Mesothelial cell of epicardium (in vitro differentiated cells): ENCODE measurements at places on chromosomes 13 and 19. TPM values are rescaled to one million over a fixed set of nuclear protein-coding genes. Genes with fewer than 3 reads are reported as not detected.
A peak's percentile ranks its signal among the peaks of the same experiment; 100 is the strongest.

GRCh38 chr13:23844132-23844531, 45.1 kb downstream of the MIPEP start:
- H3K4me1 ChIP-seq, result peaks cover 20% of the 10 kb centered on the region
- no peaks in the 10 kb centered on the region for H3K27me3 ChIP-seq
- no peak for DNase-seq
- no peak overlapping the region for H3K4me3 ChIP-seq

GRCh38 chr19:39372941-39373340, 18.0 kb downstream of the PAF1 start:
- peak overlapping the region; percentile 70 for H3K27ac ChIP-seq
- peaks cover 37% of the 10 kb centered on the region for H3K36me3 ChIP-seq
- H3K4me1 ChIP-seq, result no peaks in the 10 kb centered on the region
- H3K4me3 ChIP-seq, result no peak overlapping the region
- no peak for DNase-seq

DNA sequence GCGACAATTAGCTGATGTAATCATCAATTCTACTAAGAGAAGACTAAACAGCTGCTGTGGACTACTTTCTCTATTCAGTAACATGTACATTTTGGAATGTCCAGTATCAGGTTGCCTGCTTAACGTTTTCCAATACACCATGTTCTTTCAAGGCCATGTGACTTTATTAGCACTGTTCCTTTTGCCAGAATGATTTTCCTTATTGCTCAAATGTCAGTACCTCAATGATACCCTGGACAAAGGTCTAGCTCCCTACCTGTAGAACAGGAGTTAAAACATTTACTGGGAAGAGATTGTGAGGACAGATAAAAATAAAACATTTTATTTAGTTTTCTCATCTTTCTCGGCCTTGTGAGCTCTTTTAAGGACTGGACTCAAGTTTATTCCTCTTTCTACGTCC, 3.8 kb upstream of the RBM26 start:
- H3K36me3 ChIP-seq, result no peaks in the 10 kb centered on the region
- no peak overlapping the region for H3K4me3 ChIP-seq
- DNase-seq, result no peak
- peaks cover 32% of the 10 kb centered on the region for H3K4me1 ChIP-seq

DNA sequence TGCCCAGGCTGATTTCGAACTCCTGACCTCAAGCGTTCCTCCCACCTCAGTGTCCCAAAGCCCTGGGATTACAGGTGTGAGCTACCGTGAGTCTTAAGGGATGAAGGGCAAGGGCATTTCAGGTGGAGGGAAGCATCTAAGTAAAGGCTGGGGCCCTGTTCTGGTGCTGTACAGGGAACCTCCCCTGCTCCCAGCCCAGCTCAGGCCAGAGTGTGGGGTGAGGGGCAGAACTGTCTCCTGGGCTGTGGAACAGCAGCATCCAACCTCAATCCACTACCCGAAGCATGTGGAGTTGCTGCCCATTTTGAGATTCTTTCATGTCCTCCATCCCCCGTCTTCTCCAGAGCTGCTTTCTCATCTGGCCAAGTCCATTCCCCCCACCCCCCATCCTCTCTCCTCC, 105.3 kb downstream of the SIPA1L3 start:
- no peaks in the 10 kb centered on the region for H3K4me1 ChIP-seq
- no peak for DNase-seq
- no peaks in the 10 kb centered on the region for H3K36me3 ChIP-seq
- H3K27me3 ChIP-seq, result no peaks in the 10 kb centered on the region

DNA sequence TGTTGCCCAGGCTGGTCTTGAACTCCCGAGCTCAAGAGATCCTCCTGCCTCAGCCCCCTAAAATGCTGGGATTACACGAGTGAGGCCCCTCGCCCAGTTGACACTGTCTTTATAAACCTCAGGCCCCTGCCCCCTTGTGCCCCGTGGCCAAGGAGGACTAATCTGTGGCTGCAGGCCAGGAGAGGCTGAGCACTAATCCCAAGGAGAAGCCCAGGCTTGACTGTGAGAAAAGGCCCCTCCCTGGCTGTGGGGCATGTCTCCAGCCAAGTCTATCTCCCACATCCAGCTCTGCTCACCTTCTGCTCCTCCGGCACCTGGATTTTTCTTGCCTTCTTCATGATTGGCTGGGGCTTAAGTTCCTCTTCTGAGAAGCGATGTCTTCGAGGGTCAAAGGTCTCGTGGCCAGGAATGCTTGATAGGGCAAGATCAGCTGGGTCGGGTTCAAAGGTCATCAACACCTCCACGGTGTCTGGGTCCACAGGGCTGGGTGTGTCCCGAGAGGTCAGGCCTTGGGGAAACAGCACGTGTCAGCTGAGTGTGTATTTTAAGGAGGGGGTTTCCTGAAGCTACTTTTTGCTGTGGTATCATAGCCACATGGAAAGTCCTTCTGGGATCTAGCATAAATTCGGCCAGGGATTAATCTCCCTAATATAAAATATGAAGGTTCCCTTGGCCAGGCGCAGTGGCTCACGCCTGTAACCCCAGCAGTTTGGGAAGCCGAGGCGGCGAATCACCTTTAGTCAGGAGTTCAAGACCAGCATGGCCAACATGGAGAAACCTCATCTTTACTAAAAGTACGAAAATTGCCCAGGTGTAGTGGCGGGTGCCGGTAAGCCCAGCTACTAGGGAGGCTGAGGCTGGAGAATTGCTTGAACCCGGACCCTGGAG, 3.8 kb downstream of the DBP start:
- no peak for DNase-seq
- peaks cover 4% of the 10 kb centered on the region for H3K36me3 ChIP-seq
- H3K4me1 ChIP-seq, result peaks cover 38% of the 10 kb centered on the region
- no peak overlapping the region for H3K4me3 ChIP-seq
- H3K27me3 ChIP-seq, result no peaks in the 10 kb centered on the region

GRCh38 chr19:43265664-43266025, 3.7 kb downstream of the PSG9 start:
- H3K36me3 ChIP-seq, result no peaks in the 10 kb centered on the region
- no peak overlapping the region for H3K4me3 ChIP-seq
- H3K27ac ChIP-seq, result no peak overlapping the region
- no peaks in the 10 kb centered on the region for H3K4me1 ChIP-seq
- no peak for DNase-seq

GRCh38 chr19:55197528-55197927, 11.8 kb downstream of the PTPRH start:
- H3K27ac ChIP-seq, result no peak overlapping the region
- H3K36me3 ChIP-seq, result peaks cover 12% of the 10 kb centered on the region
- no peak overlapping the region for H3K4me3 ChIP-seq
- peaks cover 18% of the 10 kb centered on the region for H3K27me3 ChIP-seq
- no peak for DNase-seq

DNA sequence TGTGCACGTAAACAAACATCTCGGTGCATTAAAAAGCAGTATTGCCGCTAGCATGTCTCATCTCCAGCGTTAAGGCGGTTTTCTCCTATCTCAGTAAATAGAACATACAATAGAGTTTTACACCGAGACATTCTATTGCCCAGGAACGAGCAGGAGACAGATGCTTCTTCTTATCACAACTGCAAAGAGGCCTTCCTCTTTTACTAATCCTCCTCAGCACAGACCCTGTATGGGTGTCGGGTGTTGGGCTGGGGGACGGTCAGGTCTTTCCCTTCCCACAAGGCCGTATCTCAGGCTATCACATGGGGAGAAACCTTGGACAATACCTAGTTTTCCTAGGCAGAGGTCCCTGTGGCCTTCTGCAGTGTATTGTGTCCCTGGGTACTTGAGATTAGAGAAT, 21.2 kb downstream of the ZNF233 start:
- H3K4me1 ChIP-seq, result peaks cover 9% of the 10 kb centered on the region
- H3K27ac ChIP-seq, result no peak overlapping the region
- peaks cover 54% of the 10 kb centered on the region for H3K36me3 ChIP-seq
- no peaks in the 10 kb centered on the region for H3K27me3 ChIP-seq
- DNase-seq, result no peak

DNA sequence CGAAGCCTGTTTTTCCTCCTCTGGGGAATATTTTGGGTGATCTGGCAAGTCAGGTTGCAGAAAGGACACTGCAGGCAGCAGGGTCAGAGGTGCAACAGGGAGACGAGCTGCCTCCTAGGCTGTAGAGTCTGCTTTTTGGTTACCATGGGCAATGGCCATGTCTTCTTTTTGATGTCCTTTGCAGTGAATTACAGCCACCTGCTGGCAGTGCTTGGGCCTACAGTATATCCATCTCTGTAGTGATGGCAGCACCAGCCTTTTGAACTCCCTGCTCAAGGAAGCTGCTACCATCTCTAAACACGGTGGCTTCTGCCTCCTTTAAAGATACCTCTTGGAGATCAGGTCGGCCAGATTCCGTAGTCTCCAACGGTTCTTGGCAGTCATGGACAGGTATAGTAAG, 73.9 kb downstream of the WTIP start:
- H3K27ac ChIP-seq, result no peak overlapping the region
- H3K4me1 ChIP-seq, result no peaks in the 10 kb centered on the region
- H3K4me3 ChIP-seq, result no peak overlapping the region
- peaks cover 10% of the 10 kb centered on the region for H3K27me3 ChIP-seq

DNA sequence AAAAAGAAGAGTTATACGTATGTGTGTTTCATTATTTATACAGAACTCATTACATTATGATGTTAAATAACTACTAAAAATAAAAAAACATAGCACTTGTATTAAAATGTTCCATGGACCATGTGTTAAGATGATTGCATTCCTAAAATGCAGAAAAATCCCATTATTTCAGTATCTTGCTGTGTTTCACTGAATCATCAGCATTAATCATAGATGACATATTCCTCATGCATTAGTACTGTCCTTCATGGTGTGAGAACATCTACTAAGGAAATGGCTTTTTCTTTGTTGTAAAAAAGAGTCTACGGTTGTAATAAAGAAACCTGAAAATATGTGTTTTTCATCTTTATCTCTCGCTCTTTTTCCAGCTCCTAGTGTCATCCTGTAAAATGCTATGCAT, 416.5 kb downstream of the FGF14 start:
- no peaks in the 10 kb centered on the region for H3K36me3 ChIP-seq
- H3K27ac ChIP-seq, result no peak overlapping the region
- no peak for DNase-seq
- no peak overlapping the region for H3K4me3 ChIP-seq
- H3K4me1 ChIP-seq, result no peaks in the 10 kb centered on the region

GRCh38 chr13:48653472-48653939, at the start of gene CYSLTR2:
TSS of gene CYSLTR2 (plus strand) at chr13:48653929. CDS start at chr13:48706818, 52,889 bp downstream.
- H3K27me3 ChIP-seq, result no peaks in the 10 kb centered on the region
- peak within 1 kb of the TSS; percentile 54 for H3K4me3 ChIP-seq
- no peaks in the 10 kb centered on the region for H3K36me3 ChIP-seq

DNA sequence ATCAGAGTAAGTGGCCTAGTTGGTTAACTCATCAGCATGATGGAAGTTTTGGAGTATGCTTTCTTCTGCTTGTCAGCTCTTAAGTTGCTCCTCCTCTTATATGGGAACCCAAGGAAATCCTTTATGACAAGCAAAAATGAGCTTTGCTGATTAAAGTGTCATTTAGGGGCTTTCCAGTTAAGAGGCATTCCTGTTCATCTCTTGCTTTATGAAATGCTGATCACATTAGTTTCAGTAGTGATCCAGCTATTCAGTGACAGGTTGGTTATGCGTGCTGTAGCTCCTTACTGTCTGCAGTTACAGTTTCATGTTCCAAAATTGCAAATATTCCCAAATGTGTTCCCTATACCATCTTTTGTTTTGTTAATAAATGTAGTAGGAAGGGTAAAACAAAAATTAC, 146.6 kb downstream of the CDK8 start:
- no peaks in the 10 kb centered on the region for H3K4me1 ChIP-seq
- H3K4me3 ChIP-seq, result no peak overlapping the region
- peaks cover 21% of the 10 kb centered on the region for H3K36me3 ChIP-seq
- no peak for DNase-seq
- no peak overlapping the region for H3K27ac ChIP-seq

GRCh38 chr13:20778311-20778710, 4.5 kb upstream of the EEF1AKMT1 start:
- no peaks in the 10 kb centered on the region for H3K27me3 ChIP-seq
- no peak overlapping the region for H3K27ac ChIP-seq
- peaks cover 4% of the 10 kb centered on the region for H3K4me1 ChIP-seq
- H3K36me3 ChIP-seq, result peaks cover 1% of the 10 kb centered on the region

- peaks cover 1% of the 10 kb centered on the region for H3K36me3 ChIP-seq
- no peaks in the 10 kb centered on the region for H3K27me3 ChIP-seq
- no peak overlapping the region for H3K4me3 ChIP-seq
- no peak overlapping the region for H3K27ac ChIP-seq
- no peaks in the 10 kb centered on the region for H3K4me1 ChIP-seq
These were observed 4.5 kb downstream of the ADGRE1 start for GRCh38 chr19:6891761-6892385.

- no peak for DNase-seq
- H3K4me3 ChIP-seq, result no peak overlapping the region
- H3K36me3 ChIP-seq, result no peaks in the 10 kb centered on the region
- H3K4me1 ChIP-seq, result no peaks in the 10 kb centered on the region
- H3K27ac ChIP-seq, result no peak overlapping the region
These were observed 184.0 kb downstream of the SLC7A1 start for GRCh38 chr13:29411481-29411880.

GRCh38 chr13:50396001-50396400, 380.8 kb downstream of the KCNRG start:
- no peak for DNase-seq
- H3K4me1 ChIP-seq, result peaks cover 17% of the 10 kb centered on the region
- H3K36me3 ChIP-seq, result peaks cover 4% of the 10 kb centered on the region
- H3K27ac ChIP-seq, result no peak overlapping the region
- no peaks in the 10 kb centered on the region for H3K27me3 ChIP-seq

- peaks cover 10% of the 10 kb centered on the region for H3K36me3 ChIP-seq
- no peak overlapping the region for H3K27ac ChIP-seq
- peaks cover 17% of the 10 kb centered on the region for H3K4me1 ChIP-seq
- DNase-seq, result no peak
These were observed 58.0 kb upstream of the CYSLTR2 start for GRCh38 chr13:48595431-48596429.

- peaks cover 20% of the 10 kb centered on the region for H3K27me3 ChIP-seq
- H3K27ac ChIP-seq, result no peak overlapping the region
- no peaks in the 10 kb centered on the region for H3K36me3 ChIP-seq
- H3K4me3 ChIP-seq, result no peak overlapping the region
- DNase-seq, result no peak
These were observed 39.6 kb downstream of the C1QTNF9 start for GRCh38 chr13:24348797-24349515.

GRCh38 chr13:50415428-50415827, 400.2 kb downstream of the KCNRG start:
- H3K27ac ChIP-seq, result no peak overlapping the region
- no peak for DNase-seq
- H3K4me3 ChIP-seq, result no peak overlapping the region
- no peaks in the 10 kb centered on the region for H3K27me3 ChIP-seq
- peaks cover 23% of the 10 kb centered on the region for H3K4me1 ChIP-seq
- H3K36me3 ChIP-seq, result peaks cover 10% of the 10 kb centered on the region

GRCh38 chr19:35430409-35431144, 17.5 kb upstream of the FFAR2 start:
- H3K4me1 ChIP-seq, result peaks cover 24% of the 10 kb centered on the region
- H3K27ac ChIP-seq, result peak overlapping the region; percentile 30
- no peaks in the 10 kb centered on the region for H3K36me3 ChIP-seq
- peaks cover 22% of the 10 kb centered on the region for H3K27me3 ChIP-seq

- no peaks in the 10 kb centered on the region for H3K4me1 ChIP-seq
- H3K27me3 ChIP-seq, result no peaks in the 10 kb centered on the region
- no peak overlapping the region for H3K27ac ChIP-seq
- no peak for DNase-seq
These were observed 1.0 kb upstream of the TYROBP start for GRCh38 chr19:35908973-35909683.

IFNL1 gene
- total RNA-seq, result not detected in 3 replicates
